ENCODE measurements at places on chromosomes 11 and 22.

DNA sequence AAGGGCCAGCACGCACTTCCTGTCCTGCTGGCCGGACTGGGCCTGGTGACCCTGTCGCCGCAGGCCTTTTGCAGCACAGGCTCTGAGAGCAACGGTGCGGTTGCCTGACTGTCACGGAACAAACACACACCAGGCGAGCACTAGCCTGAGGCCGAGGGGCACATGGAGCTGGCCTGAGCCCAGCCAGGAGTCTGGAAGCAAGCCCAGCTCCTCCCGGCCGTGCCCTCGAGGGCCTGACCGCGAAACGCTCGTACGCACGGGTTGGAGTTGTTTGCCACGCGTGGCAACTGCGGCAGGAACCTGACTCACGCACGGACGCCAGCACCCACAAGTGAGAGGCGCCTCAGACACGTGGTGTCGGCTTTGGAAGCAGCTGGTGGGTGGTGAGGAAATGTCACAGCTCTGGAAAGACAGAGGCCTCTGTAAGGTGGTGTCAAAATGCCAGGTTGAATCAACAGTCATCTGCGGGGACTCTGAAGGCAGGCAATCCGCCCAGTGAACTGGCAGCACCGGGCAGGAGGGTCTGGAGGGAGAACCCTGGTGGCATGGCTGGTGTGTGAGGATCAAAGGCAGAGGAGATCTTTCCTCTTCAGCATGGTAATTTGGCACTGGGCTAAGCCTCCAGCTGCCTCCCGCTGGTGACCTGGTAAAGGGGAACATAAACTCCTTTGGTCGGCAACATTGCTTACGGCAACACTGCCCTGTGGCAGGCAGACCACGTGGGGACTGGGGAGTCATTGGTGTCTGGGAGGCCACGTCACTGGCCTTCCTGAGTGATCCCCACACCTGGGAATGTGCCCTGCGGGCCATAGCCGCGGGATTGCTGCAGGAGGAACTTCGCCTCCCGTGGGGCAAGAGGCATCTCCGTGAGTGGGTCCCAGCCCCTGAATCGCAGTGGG lies 15.3 kb upstream of the IL17REL start:
- DNase-seq = no peak

DNA sequence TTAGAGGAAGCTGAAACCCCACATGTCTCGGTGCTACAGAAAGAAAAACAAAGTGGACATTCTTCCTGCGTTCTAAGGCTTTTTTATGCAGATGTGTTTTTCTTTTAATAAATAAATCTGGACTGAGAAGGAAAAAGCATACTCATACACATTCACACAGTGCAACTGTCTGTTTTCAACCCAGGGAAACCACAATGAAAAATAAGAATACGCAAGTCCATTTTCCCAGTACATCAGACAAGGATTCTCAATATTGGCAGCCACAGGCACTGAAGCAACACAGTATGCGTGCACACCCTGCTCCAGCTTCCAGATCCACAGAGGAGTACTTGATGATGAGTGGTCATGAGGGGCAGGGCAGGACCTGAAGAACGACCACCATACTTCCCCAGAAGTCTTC lies 86.9 kb downstream of the ETS1 start:
- no peak for DNase-seq

GRCh38 chr11:3367221-3367620 lies 11.7 kb downstream of the ZNF195 start:
- no peak for DNase-seq

DNA sequence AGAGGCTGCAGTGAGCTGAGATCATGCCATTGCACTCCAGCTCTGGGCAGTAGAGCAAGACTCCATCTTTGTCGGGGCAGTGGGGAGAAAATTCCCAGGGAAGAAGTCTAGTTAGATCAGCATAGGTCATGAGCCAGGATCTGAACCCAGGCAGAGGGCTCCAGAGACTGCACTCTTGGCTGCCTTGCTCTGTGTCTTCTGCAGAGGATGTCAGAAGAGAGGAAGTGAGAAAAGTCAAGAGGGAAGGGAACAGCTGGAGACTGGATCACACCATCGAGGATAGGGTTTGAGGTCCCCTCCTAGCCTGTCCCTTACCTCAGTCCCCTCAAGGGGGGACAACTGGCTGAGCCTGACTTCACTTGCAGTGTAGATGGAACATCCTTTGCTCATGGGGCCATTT lies 5.8 kb downstream of the MYOD1 start:
- DNase-seq = no peak

- no peak for DNase-seq
These were observed 71.2 kb downstream of the FLI1 start for GRCh38 chr11:128765104-128765503.

- peak; percentile 75 for DNase-seq
These were observed 1.7 kb upstream of the TYMP start for GRCh38 chr22:50531546-50531961.

DNA sequence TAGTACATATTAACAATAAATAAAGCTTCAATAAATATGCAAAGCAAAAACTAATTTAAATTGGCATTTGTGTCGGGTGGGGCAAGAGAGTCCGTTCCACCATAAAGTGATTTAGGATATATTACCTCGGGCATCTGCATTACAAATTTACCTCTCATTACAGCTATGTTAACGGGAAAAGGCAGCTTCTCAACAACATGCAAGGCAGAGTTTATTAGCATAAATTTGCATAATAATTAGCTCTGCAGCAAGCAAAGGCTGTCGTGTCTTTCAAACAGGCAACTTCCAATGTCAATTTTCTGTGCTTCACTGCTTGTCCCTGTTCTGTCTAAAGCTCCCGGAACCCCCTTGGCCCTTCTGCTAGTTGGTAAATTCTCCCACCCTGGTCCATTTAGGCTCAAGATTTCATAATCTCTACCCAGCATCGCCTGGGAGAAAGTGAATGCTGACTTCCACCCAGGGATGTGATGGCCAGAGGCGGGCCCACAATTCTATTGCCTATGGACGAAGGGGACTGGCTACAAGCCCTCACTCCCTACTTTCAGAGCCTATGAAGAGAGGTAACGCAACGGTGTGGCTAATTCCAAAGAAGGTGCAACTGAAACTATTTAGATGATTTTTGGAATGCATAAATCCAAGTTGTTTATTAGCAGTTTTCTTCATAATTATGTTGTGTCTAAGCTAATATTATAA lies 462.1 kb downstream of the OPCML start:
- DNase-seq = no peak

DNA sequence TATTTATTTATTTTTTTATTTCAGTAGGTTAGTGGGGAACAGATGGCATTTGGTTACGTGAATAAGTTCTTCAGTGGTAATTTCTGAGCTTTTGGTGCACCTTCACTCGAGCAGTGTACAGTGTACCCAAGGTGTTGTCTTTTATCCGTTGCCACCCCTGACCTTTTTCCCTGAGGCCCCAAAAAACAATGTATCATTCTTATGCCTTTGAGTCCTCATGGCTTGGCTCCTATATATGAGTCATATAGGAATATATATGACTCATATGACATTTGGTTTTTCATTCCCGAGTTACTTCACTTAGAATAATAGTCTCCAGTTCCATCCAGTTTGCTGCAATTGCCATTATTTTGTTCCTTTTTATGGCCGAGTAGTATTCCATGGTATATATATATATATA lies 763.9 kb downstream of the NTM start:
- DNase-seq = no peak

DNA sequence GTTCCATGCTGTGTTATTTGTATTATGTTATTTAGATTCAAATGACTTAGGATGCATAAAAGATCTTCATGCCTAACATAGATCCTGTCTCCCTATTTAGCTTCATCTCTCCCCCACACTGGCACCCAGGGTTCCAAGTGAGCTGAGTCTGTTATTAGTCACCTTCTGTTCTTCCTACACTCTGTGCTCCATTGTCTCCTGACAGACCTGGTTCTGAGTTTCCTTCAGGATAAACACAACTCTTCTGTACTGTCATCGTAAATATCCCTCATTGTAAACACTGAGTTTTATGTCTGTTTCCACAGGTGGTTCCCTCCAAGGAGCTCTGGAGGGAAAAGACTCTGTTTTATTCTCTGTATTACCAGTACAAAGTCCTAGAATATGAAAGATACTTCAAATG lies 8.7 kb downstream of the MMP26 start:
- DNase-seq = no peak

- DNase-seq = no peak
These were observed 55.8 kb downstream of the CD6 start for GRCh38 chr11:61027141-61027840.

DNA sequence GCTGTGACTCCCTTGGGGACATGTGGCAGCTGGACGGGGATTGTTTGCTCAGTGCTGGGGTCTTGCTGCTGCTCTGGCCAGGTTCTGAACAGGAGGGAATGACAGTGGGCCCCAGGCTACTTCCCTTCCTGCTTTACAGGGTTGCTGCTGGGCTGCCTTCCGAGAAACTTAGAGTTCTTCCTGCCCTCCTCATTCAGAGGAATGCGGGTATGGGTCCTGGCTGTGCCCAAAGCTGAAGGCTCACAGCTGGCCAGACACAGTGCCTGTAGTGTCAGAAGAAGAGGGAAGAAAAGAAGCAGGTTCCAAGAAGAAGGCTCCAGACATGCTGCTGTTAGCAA lies 108.3 kb upstream of the PARVA start:
- no peak for DNase-seq

DNA sequence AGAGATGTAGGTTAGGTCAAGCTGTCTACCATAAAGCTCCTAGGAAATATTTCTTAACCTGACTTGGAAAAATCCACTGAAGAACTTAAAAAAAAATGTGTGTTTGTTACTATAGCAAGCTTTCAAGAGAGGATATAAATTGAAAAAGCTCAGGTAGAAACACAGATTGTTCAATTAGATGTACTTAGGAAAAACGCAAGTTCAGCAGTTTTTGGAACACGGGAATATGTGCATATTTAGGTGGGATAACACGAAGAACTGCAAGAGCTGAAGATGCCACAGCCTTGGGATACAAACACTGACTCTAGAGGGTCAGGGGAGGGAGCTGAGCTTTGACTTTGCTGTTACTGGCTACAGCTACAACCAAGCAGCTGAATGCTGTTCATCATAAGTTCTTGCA lies 77.8 kb upstream of the FSHB start:
- no peak for DNase-seq

DNA sequence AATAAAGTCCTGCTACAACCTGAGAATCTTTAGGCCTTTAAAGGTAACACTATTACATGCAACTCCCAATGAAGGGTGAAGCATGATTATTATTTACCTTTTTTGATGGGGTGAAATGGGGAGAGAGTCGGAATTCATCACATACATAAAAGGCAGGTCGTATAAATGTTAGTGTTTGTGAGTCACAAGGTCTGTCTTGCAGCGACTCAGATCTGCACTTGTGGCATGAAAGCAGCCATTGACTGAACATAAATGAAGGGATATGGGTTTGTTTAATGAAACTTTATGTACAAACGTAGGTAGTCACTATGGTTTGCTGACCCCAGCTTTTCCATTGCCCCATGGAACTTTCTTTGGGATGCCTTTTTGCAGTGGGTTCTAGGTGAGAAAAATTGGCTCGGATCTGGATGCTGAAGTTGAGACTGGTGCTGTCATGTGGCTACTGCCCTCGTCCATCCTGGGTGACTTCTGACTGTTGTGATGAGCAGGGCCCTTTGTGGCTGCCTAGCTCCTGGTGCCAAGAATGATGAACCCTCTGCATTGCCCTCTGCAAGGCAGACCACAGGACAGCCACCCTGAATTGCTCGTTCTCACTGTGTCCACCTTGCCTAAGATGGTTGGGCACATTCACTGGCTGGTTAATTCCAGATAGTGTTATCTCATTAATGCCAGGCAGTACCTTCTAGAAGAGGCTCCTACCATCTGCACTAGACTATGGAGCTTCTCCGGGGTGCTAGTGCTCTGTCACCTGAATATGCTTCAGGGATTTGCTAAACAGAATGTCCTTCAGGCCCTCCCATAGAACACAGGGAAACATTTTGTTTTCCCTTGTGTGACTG lies 11.3 kb downstream of the GGTLC2 start:
- no peak for DNase-seq

DNA sequence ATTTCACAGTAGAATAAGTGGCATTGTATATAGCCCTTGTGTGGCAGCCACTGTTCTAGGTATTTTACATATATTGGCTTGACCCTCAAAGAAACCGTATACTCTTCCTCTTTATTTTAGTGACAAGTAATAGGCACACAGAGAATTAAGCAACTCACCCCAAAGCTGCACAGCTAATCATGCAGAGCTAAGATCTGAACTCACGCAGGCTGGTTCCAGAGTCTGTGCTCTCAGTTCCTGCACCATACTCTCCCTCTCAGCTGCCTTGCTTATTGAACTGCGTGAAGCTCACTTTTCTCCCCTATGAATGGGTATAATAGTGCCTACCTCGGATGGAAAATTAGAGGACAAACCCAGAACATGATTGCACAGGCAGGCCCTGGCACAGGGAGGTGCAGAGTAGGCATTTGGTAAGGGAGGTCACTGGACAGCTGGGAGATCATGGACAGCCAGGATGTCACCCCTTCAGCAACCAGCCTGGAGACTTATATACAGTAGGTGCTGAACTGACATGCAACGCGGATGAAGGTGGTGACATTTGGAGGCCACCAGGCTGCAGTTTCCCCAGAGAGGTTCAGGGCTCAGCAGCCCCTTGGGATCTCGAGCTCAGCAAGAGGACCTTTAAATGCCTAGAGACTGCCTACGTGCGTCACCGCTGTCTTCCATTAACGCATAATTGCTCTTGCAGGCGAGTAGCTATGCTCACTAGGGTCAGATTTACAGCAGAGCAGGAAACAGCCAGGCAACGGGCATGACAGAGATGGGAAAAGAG lies 78.4 kb upstream of the TP53I11 start:
- DNase-seq = no peak

DNA sequence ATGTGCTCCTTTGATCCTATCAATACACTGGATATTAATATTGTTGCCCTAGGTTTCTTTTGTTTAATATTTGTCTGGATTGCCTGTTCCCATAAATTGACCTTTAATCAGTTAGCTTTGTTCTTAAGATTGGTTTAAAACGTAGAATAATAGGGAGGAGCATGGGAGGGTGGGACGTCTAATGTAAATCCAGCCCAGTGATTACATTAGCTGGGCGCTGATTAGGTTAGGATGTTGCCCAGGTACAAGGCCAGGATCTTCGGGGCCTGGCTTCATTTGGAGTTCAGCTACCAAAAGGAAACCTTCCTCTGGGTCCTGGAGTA lies at the start of gene SRSF8:
SRSF8 (plus strand) TSS at position 204 of the 323 bp plus-strand sequence. CDS start 308 bp downstream, outside the sequence.
- no peak for DNase-seq

- no peak for DNase-seq
These were observed 3.4 kb upstream of the TAB1 start for GRCh38 chr22:39395936-39396796.

DNA sequence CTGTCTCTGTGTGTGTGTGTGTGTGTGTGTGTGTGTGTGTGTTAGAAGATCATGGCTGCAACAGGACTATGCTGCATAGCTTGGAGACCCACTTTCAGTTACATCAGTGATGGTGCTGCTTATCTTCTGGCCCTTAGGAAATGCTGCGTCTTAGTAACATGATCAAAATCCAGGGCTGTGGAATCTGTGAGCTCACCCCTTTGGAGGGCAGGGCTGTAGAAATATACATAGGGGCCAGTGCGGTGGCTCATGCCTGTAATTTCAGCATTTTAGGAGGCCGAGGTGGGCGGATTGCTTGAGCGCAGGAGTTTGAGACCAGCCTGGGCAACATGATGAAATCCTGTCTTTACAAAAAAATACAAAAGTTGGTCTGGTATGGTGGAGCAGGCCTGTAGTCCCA lies 151.5 kb upstream of the RASSF10 start:
- DNase-seq = no peak

Measured in psoas muscle (tissue), 8 donors.